Panc1 (cell line): ENCODE measurements at places on chromosomes 5 and 9.

- DNase-seq = no peak
- H3K4me1 ChIP-seq = no peaks in the 10 kb centered on the region
- H3K36me3 ChIP-seq = no peaks in the 10 kb centered on the region
- H3K27me3 ChIP-seq = no peaks in the 10 kb centered on the region
These were observed 170.1 kb downstream of the GADD45G start for GRCh38 chr9:89774858-89775370.

DNA sequence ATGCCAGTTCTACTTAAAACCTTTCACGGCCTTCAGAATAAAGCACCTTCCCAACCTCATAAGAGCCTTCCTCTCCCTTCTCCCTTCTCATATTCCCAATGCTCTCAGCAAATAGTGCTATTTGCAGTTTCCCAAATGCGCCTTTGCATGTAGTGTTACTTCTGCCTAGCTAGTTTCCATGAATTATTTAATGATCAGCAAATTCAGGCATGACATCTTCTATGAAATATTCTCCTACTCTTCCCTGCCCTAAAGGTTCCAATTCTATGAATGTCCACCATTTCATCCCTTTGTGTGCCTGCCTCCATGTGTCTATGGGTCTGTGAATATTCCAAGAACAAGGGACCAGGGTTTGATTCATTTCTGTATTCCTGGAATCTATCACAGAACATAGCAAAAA lies 98.8 kb upstream of the NR5A1 start:
- H3K4me1 ChIP-seq = no peaks in the 10 kb centered on the region
- no peaks in the 10 kb centered on the region for H3K36me3 ChIP-seq
- H3K27me3 ChIP-seq = no peaks in the 10 kb centered on the region
- no peak for DNase-seq

DNA sequence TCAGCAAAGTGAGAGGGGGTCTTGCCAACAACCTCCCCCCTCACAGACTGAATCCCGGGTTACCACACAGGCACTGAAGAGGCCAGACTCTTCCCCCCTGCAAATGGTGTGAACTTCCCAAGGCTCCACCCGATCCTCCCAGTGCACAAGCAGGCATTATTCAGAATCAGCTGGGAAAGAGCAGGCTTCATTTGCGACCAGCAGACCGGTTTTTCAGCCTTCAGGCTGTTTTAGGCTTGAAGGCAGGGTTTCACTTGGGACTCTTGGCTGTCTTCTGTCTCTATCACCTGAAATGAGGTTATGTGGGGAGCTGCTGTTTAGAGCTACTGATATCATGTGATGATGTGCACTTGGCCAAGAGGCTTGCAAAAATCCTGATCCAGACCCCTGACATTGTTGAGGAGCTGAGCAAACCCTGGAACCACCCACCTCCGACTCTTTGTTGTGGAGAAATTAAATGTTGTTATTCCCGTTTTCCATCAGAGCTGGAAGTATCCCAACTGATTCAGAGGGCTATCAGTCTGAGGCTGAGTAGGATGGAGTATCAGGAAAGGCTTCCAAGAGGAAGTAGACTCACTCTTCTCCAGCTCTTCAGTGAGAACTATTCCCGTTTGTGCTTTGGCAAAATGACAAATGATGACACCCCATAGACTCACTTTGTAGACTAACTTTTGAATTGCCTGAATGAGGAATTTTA lies 63.3 kb upstream of the ZFR start:
- no peak overlapping the region for H3K27ac ChIP-seq
- no peak overlapping the region for H3K4me3 ChIP-seq
- H3K36me3 ChIP-seq = no peaks in the 10 kb centered on the region
- no peaks in the 10 kb centered on the region for H3K4me1 ChIP-seq

DNA sequence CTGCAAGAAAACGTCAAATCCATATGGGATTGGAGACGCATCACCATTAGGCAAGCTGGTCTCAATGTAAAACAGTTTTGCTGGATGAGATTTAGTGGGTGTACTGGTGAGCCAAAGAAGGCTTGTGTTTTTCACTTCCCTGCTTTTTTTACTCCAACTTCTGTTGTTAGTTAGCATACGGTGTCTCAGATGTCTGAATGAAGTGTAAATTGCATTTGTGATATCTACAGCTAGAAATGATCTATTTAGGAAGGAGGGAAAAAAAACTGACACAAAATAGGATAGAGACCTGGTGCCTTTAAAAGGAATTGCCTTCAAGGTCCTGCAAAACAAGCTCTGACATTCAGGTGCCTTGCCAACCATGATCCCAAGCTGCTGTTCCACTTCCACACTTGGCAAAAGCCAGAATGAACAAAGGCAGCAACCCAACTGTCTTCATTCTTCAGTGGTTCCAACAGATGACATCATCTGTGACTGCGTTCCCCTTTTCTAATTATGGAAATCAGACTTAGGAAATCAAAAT lies 104.2 kb upstream of the RAI14 start:
- no peak overlapping the region for H3K4me3 ChIP-seq
- no peak for DNase-seq
- H3K4me1 ChIP-seq = no peaks in the 10 kb centered on the region

DNA sequence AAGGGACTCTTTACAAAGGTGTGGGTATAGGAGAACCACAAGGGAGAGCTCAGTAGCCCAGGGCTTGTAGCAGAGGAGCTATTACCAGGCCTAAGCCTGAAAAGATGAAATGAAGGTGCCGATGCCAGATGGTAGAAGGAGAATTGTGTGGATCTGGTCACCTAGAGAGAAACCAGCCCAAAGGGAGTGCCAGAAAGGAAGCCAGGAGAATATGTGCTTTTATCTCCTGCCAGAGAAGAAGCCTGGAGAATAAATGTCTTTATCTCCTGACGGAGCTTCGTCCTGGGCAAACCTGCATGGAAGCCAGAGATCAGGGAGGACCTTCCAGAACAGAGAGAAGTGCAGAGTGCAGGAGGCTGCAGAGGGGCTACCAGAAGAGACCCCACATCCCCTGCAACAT lies 142.6 kb downstream of the MED10 start:
- no peaks in the 10 kb centered on the region for H3K36me3 ChIP-seq
- H3K4me1 ChIP-seq = no peaks in the 10 kb centered on the region
- no peak overlapping the region for H3K4me3 ChIP-seq
- no peaks in the 10 kb centered on the region for H3K27me3 ChIP-seq

- no peaks in the 10 kb centered on the region for H3K27me3 ChIP-seq
- no peak overlapping the region for H3K27ac ChIP-seq
- DNase-seq = no peak
These were observed 205.5 kb downstream of the SLIT3 start for GRCh38 chr5:169095410-169095960.

GRCh38 chr9:122883125-122883524 lies 22.0 kb downstream of the RC3H2 start:
- no peak for DNase-seq
- H3K27ac ChIP-seq = no peak overlapping the region
- H3K27me3 ChIP-seq = no peaks in the 10 kb centered on the region

DNA sequence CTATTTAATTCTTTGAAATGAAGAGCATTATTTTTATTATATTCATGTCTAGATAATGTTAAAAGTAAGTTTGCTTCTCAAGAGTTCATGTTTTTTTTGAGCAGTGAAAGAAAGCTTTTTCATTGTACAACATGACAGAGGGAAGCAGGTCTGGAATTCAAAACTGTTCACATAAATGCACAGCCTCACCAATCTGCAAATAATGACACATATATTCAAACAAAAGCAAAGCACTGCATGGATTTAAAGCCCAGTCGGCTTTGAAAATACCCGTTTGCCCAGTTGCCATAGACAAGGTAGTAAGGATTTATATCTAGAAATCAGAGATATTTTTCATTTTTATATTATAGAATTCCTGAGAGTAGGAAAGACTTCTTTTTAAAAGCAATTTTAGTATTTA lies 201.8 kb downstream of the CD180 start:
- H3K36me3 ChIP-seq = no peaks in the 10 kb centered on the region
- DNase-seq = no peak
- H3K4me3 ChIP-seq = no peak overlapping the region
- no peak overlapping the region for H3K27ac ChIP-seq
- no peaks in the 10 kb centered on the region for H3K27me3 ChIP-seq

DNA sequence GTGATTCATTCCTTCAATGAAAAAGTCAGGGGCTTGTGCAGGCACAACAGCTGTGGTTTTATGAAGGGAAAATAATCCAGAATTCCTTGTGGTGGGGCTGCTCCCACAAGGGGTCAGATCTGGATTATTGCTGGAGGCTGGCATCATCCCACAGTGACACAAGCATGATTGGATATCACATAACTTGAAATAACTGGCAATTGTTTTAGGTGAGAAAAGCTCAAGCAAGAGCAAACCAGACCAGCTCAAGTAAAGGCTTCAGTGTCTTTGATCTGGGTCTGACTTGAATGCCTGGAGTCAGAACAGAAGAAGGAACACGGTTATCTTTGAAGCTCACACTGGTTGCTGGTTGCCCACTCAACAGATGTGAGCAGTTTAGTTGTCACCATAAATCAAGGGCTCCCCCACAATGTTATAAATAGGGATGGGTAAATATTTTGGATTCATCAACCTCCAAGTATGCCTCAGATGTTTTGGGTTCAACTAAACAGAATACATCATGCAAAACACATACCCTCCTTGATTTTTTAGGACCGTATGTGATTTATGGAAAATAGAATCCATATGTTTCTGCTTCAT lies 3.1 kb upstream of the ZNF474 start:
- no peak overlapping the region for H3K4me3 ChIP-seq
- DNase-seq = no peak
- no peaks in the 10 kb centered on the region for H3K27me3 ChIP-seq
- H3K36me3 ChIP-seq = no peaks in the 10 kb centered on the region
- H3K4me1 ChIP-seq = no peaks in the 10 kb centered on the region
